ENCODE measurements at places on chromosomes 4 and X.

GRCh38 chr4:153453402-153453801, 12.8 kb upstream of the TMEM131L start:
- no peak for DNase-seq

GRCh38 chrX:11600578-11600977, 65.1 kb downstream of the ARHGAP6 start:
- no peak for DNase-seq

DNA sequence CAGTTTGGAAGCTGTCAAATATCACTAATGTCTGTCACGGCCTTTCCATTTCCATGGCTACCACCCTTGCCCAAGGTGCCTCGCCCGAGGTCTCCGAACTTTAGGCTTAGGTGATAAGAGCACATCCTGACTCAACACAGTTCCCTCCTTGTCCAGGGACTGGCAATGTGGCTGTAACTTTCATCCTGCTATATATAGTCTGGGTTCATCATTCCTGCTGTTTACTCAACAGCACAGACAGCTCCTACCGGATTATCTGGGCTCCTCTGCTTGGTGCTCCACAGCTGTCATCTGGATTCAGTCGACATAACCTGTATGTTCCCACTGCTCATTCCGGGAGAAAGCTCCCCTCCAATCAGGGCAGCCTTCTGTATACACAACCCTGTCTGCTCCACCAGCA, 51.2 kb downstream of the GATB start:
- no peak for DNase-seq

DNA sequence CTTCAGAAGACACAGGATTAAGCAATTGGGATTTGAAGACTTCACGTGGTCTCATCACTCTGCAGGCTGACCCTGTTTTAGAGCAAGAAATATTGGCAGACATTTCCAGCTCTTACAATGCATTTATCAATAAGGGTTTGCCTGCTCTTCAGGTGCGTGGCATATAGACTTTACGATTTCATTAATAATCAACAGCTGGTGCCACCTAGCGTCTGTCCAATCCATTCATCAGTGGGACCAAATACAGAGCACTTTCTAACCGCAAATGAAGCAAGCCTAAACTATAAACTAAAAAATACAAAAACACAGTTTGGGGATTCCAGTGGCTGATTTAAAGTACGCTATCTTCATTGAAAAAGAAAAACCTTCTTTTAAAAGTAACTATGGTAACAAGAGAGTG, 125.4 kb upstream of the DMD start:
- no peak for DNase-seq

DNA sequence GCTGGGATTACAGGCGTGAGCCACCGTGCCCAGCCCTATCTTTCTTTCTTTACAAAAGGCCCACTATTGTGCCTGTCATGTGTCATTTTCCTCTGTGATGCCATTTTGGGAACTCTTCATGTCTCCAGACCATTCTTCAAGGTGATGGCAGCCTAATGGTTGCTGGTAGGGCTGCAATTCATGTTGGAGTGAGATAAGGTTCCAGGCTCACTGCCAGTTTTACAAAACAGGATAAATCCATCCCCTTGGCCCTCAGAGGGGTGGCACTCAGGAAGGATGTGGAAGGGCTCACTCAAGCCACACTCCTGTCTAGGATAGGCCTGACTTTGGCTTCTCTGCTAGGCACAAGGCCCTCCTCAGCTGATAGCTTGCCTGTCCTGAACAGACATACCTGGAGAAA, 3.8 kb downstream of the TCEAL9 start:
- DNase-seq = no peak

GRCh38 chr4:174307694-174308093, 24.0 kb downstream of the CEP44 start:
- DNase-seq = no peak

DNA sequence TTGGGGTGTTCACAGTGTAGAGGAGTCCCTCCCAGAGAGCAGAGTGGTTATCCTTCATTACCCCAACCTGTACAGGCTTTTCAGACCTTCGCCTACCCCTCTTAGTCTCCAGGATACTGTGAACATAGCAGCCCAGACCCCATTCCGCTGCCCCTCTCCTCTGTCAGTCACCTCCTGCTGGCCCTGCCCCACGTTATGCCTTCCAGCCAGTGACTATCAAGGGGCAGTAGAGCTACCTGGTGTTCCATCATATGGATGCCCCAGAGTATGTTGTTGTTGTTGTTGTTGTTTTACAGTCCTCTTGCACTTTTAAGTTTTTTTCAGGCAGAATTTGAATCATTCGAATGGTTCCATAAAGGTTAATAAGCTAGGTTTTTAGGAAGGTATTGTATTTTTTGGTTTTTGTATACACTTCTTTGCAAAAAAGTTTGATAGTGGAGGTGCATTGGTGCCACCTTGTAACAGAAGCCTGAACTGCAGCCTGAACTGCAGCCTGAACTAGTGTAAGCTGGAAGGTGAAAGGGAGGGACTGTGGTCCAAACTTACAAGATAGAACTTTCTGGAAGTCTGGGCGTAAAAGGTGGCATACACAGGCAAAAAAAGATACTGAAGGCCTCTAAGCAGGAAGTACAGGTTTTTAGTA, 101.4 kb upstream of the RAB40AL start:
- DNase-seq = peak; percentile 27

GRCh38 chrX:43530837-43531236, 125.3 kb upstream of the MAOA start:
- DNase-seq = no peak

GRCh38 chrX:133865761-133866471, 119.5 kb downstream of the GPC3 start:
- DNase-seq = no peak

DNA sequence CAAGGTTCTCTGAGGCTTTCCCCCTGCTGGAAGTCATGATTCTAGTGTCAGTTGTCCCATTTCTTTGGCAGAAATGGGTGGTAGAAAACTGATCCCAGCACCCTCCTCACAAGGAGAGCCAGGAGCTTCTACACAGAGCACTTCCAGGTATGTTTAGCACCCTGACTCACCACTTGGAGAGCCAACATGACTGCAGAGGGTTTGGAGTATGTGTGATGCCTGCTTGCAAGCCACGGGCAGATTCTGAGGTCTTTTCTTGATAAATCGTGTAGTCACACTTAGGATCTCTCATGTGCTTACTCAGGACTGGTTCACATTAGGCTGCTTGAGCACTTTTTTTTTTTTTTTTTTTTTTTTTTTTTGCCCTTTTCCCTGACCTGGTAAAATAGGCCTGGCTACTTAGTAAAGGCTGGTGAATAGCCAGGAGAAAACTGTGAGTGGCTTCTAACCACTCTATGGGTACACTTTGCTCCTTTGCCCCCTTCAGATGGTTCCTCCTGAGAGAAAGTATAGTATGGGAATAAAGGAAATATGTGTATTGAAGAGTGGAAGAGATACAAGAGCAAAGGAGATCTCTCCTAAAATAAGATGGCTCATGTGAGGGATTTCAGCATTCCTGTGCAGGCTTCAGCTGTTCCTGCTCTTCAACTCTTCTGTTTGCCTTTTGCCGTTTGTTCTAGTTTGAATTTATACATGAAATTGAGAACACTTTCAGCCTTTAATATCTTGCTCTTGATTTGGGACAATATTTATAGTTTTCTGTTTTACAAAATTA, 103.6 kb downstream of the EMCN start:
- no peak for DNase-seq

DNA sequence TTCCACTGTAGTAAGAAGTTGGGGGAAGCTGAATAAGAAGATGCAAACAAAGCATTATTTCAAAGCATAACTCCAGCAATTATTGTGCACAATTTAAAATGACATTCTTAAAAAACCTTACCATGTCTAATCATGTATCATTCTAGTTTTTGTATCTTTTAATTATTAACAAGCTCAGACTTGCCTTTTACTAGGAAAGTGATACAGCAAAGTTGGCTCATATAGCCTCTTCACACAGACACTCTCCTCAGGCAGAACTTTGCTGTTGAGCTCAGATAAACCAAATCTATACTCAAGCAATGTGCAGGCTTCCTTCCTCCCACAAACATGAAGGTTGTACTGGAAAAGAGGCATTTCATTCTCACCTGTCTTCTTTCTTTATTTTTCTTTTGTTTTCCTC, 358.7 kb upstream of the EMCN start:
- no peak for DNase-seq

- no peak for DNase-seq
These were observed 380.8 kb downstream of the ANKRD50 start for GRCh38 chr4:124331781-124332180.

DNA sequence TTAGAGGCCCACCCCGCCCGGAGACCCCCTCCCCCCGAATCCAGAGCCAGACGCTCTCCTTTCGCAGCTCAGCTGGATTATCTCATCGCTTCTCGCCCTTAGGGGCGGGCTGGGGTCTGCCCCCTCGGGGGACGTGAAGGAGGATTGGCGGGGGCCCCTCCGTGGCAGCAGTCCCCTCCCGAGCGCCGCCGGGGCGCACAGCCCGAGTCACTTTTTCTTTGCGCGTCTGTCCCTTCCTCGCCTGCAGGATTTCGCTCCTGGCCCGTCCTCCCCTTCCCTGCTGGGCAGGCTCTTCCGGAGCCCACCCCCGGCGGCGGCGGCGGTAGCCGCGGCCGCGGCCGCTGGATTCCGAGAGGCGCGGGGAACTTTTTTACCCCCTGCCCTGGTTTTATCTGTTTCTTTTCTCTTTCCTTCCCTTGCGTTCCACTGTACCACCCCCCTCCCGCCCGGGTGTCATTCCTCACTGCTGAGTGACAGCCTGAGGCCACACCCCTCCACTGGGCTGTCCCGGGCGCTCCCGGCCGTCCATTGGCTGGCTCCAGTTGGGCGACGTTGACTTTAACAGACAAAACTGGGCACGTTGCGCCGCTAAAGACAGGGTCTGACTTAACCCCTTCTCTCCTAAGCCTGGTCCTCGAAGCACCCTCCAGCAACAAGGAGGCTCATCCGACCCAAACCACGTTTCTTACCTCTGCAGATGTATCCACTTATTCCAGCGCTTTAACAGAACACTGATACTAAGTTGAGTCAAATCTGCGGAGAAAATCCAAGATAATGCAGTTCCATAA, 492 bp upstream of the NKX3-2 start:
- peak; percentile 47 for DNase-seq

GRCh38 chr4:153789741-153790499, 1.0 kb upstream of the SFRP2 start:
- DNase-seq = no peak

- DNase-seq = no peak
These were observed 17.7 kb downstream of the IL15 start for GRCh38 chr4:141654098-141654497.

- no peak for DNase-seq
These were observed 49.5 kb downstream of the TIGD2 start for GRCh38 chr4:89160806-89161205.

DNA sequence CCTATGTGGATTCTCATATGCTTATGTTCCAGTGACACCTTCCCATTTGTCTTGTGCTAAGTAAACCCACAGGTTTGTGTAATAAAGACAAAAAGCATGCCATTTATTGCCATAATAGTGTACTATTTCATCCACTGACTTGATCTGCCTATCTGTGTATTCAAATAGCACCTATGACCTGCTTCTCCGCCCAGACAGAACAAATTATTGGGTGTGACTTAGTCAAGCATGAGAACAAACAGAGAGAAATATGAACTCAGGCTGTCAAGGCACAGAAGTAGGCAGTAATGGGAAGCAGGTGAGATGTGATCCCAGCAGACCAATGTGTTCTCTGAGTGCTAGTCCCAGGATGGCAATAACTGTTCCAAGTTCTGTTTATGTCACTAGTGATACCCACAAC, 25.4 kb downstream of the ELOVL6 start:
- no peak for DNase-seq

- DNase-seq = no peak
These were observed 190.6 kb upstream of the TTC29 start for GRCh38 chr4:147136310-147136709.

DNA sequence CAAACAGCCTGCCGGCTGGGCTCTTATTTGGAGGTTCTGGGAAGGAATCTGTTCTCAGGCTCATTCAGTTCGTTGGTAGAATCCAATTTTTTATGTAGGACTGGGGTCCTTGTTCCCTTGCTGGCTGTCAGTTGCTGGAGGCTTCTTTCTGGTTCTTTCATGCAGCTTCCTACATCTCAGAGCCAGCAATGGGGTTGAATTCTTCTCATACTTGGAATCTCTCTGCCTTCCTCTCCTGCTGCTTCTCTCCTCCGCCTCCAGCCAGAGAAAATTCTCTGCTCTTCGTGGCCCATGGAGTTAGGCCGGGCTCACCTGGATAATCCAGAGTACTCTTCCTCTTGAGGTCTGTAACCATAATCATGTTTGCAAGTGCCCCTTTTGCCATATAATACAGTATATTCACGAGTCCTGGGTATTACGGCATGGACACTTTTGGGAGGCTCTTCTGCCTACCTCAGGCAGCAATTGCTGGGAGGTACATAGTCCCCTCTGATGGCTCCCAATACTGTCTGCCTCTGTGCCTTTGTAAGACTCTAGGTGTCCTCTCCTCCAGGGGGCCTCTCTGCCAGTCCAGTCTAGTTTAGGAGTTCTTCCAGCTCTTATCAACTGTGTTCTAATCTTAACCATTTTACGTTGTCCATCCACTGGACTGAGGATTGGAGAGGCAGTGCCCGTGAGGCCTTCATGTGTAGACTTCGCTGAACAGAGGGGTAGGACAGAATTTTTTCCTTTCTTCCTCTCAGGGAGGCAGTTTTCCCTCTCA, 2.2 kb downstream of the TRMT44 start:
- DNase-seq = no peak

GRCh38 chr4:146511381-146511780, 10.4 kb downstream of the SLC10A7 start:
- DNase-seq = no peak

GRCh38 chr4:15914736-15915135, 23.8 kb downstream of the FGFBP1 start:
- no peak for DNase-seq

- no peak for DNase-seq
These were observed 317.6 kb downstream of the DKK2 start for GRCh38 chr4:106718548-106718947.

GRCh38 chr4:10746371-10747171, 62.0 kb upstream of the CLNK start:
- DNase-seq = no peak

DNA sequence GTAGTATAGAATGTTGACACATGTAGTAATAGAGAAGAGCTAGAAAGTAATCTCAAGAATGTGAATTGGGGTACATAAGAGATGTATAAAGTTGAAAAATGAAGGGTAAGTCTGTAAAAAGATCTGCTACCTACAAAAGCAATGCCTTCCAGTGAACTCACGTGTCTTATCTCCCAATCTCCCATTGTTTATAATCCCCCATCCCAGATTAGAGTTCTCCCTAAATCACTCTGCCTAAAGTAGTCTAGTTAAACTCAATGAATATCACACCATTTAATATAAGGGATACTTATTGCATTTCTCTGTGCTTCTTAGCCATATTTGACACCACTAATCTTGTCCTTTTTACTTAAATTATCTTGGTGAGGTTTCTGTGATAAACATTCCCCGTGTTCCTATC, 6.6 kb downstream of the TECRL start:
- DNase-seq = no peak

DNA sequence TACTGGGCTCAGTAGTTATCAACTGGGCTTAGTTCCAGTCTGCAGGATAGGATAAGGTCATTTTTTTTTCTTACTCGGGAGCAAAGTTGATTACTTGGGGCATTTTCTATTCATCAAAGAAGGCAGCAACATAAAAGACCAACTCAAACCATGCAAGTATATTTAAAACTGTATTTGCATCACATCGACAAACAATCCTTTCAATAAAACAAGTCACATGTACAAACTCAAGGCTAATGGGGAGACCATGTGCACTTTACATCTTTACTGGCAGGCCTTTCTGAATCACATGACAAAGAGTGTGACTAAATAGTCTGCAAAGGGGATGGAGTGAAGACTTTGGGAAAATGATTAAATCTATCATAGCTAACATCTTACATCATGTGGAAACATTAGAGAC, 610.4 kb upstream of the BOD1L1 start:
- no peak for DNase-seq

Data from activated CD8-positive, alpha-beta T cell treated with anti-CD3 and anti-CD28 coated beads, Interleukin-2, amount 10 ng/mL, durations not matched to agents 7 days and 5 days (primary cell).